ENCODE measurements at places on chromosomes 4 and X.

GRCh38 chr4:105715692-105716278 lies 7.2 kb downstream of the GSTCD start:
- peak; percentile 59 for DNase-seq

GRCh38 chrX:148333989-148334388 lies 166.4 kb upstream of the AFF2 start:
- no peak for DNase-seq

GRCh38 chr4:174595141-174595929 lies 73.0 kb upstream of the HPGD start:
- DNase-seq, result no peak

- DNase-seq, result no peak
These were observed 14.9 kb downstream of the ELF4 start for GRCh38 chrX:130095249-130096030.

- no peak for DNase-seq
These were observed 17.7 kb upstream of the STIM2 start for GRCh38 chr4:26842911-26843310.

DNA sequence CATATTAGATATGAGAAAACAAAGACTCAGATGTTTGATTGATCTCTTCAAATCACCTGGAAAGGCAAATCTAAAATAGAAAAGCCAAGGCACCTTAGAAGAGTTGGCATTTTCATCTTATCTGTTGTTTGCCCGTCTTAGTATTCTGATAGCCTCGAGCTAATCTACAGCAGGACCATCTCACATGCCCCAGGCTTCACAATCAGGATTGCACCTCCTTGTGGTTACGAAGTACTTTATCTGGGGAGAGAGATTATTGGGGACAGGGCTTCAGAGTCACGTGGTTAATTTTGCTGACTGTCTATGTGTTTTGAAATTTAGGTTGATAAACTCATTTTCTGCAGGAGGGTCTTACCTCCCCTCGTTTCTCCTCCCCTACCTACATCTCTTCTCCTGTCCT lies 313.1 kb upstream of the ANXA10 start:
- no peak for DNase-seq

DNA sequence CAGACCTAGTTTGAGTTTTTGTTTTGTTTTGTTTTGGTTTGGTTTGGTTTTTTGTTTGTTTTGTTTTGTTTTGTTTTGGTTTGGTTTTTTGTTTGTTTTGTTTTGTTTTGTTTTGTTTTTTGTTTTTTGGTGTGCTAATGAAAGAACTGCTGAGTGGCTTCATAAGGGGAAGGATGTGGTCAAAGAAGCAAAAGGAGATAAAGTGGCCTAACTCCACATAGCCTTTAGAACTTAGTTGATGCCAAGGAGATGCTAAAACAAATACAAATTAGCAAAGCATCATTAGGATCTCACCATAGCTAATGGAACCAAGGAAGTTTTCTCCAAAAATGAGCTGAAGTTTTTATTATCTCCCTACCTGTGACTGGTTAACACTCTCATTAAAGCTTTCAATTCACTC lies 44.6 kb upstream of the TMEM164 start:
- no peak for DNase-seq

DNA sequence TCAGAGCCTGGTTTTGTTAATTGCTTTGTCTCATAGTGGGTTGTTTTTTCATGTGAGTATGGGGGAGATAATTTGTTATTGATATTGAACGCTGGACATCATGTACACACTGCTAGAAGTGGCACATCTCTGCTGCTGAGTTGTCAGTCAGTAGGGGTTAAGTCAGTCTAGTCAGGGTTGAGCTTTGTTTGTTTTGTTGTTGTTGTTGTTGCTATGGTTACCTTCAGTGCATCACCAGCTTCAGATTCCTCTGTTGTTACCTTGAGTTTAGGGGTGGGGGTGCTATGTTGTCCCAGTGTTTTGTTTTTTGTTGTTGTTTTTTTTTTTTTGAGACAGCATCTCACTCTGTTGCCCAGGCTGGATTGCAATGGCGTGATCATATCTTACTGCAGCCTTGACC lies 9.9 kb downstream of the YIPF6 start:
- no peak for DNase-seq

DNA sequence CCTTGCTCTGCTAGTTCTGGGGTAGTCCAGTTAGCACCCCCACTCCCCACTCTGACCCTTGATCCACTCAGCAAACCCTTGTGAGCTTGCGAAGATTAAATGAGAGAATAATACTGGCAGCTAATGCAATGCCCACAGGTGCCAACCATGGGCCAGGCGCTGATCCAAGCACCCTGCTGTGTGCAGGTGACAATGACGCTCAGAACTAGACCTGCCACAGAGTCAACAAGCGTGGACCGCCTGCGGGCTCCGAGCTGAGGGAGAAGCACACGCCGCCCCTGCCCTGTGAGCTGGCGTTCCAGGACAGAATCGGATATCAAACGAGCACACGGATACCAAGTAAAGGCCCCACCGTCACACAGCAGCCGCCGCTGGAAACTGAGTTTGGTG lies 129.2 kb downstream of the FAM53A start:
- peak; percentile 59 for DNase-seq

GRCh38 chr4:145557720-145558119 lies 61.5 kb upstream of the MMAA start:
- DNase-seq, result peak; percentile 64

GRCh38 chrX:107119283-107119682 lies 661 bp upstream of the RBM41 start:
- no peak for DNase-seq

DNA sequence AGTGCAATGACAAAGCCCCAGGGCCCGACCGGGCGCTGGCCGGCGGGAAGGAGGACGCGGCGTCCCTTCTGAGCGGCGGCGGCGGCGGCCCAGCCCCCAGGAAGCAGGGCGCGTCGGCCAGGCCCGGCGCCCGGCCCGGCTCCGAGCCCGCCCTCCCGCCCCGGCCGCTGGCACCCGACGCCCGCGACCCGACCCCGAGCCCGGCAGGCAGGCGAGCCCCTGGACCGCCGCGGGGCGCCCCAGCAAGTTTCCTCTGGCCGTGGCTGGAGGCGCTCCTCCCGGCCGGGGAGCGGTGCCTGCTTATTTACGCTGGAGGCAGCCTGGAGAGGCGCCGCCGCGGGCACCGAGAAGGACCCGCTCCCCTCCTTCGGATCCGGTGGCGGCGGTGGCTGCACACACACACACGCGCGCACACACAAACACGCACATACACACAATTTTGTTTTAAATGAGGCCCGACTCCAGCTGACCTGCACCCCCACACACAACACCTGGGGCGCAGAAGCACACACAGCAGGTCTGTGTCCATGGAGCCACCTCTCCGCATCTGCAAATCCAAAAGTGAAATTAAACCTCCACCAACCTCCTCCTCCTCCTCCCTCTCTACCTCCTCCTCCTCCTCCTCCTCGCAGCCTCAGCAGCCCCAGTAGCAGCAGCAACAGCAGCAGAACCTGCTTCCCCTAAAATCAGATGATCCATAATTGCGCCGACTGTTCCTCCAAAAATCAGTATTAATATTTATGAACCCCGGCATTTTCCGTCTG lies 669 bp downstream of the IRF2 start:
- DNase-seq, result peak; percentile 56

- DNase-seq, result no peak
These were observed 104.1 kb downstream of the C4orf51 start for GRCh38 chr4:145784036-145784435.

GRCh38 chrX:13142891-13143290 lies 98.5 kb upstream of the FAM9C start:
- DNase-seq, result no peak

DNA sequence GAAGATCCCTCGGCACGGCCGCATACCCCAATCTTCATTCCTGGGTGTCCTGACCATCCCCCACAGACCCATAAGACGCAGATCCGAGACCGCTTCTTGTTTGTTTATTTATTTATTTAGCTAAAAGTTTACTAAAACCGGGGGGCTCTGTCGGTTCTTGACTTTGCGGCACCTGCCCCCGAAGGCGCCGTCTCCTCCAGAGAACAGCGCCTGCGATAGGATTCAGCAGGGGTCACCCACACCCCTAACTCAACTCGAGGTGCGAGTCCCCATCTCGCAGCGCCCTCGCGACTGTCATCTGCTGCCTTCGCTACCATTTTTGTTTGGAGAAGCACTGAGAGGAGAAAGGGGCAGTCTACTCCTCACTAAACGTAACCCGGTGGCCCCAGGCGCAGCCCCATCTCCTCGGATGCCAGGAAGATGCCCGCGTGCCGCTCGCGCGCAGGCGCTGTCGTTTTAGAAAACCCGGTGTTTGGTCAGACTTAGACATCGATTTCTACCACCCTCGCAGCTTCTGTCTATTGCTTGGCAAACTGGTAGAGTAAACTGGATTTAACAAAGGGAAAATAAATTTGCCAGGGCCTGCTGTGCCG lies 18.9 kb upstream of the GPR101 start:
- DNase-seq, result peak; percentile 39

GRCh38 chrX:24782011-24782410 lies 88.3 kb downstream of the POLA1 start:
- peak; percentile 3 for DNase-seq

DNA sequence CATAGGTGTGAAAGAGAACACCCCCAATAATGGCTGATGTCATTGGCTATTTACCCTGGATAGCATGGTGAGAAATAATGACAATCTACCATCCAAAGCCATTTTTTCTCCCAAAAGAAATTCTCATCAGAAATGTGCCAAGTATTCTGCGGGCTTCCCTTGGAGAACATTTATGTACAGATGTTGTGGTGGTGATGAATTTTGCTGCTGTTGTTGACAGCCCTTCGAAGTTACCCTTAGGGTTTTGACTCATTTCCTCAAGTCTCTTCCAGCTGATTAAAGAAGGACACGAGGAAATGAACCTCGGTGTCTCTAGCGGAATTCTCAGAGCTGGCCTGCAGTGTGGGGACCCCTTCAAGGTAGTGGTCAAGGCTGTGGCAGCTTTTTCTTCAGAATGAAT lies 3.4 kb downstream of the KIT start:
- no peak for DNase-seq

DNA sequence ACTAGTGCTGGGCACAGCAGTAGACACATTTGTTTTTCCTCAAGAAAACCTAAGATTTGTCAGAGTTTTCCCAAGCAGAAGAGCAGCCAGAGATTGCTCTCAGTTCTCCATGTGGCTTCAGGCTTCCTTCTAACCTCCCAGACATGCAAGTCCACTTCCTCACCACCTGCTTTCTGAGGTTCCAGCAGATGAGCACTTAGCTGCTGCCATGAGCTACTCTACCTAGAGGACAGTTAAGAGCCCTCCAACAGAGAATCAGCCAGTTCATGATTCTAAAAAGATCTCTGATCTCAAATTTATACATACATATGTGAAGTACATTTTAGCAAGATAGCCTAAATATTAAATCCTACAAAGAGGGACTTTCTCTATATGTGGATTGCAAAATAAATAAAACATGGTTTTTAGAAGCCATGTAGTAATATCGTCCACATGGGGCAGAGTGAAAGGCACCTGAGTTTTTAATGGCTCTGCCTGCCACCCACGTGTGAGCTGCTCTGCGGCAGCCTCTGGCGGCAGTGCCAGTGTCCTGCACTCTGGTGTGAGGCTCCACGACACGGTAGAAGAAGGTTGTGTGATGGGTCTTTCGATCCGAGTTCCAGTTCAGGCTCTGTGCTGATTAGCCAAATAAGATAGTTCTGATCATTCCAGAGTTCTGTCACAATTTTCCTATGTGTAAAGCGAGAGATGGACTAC lies 10.3 kb downstream of the CYP4V2 start:
- peak; percentile 5 for DNase-seq

GRCh38 chrX:111624169-111624568 lies 56.8 kb upstream of the ALG13 start:
- DNase-seq, result no peak

- no peak for DNase-seq
These were observed 38.4 kb downstream of the AREG start for GRCh38 chr4:74483226-74483911.

DNA sequence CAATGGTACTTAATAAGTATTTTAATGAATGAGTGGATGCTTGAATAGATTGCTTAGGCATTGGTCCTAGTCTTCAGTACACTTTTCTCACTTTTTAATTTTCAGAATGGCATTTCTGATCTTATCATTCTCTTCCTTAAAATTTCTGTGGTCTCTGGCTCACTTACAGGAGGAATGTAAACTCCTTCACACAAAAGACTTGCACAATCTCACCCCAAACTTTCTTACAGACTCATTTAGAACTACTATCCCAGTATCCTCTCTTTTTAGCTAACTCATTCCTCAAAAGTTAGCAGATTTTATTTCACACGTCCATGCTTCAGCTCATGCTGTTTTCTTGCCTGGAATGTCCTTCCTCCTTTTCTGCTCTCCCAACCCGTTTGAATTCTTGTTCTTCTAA lies 350.1 kb downstream of the GRXCR1 start:
- no peak for DNase-seq

- DNase-seq, result no peak
These were observed 3.1 kb upstream of the SLBP start for GRCh38 chr4:1715002-1715758.

DNA sequence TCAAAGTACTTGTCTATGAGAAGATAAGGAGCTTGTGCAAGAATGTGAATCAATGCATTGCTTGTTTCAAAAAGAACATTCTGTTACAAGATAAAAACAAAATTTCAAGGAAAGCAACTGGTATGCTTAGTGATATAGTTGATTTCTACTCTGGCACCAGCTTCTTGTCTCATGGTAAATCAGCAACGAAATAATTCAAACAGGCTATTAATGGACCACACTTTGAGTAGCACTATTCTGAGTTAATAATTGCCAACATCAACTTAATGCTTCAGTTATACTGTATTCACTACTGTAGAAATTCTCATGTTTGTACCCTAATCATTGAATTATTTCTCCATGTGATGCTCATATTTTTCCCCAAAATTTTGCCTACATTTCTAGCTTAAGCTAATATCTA lies 252.6 kb downstream of the NDST4 start:
- DNase-seq, result no peak

- DNase-seq, result no peak
These were observed 113.3 kb downstream of the TRAPPC11 start for GRCh38 chr4:183772361-183772760.

GRCh38 chrX:66638591-66639500 lies at the start of gene EDA2R:
Gene EDA2R (minus strand): TSS chrX:66639078. CDS start chrX:66616020, 23,058 bp downstream.
- no peak for DNase-seq

DNA sequence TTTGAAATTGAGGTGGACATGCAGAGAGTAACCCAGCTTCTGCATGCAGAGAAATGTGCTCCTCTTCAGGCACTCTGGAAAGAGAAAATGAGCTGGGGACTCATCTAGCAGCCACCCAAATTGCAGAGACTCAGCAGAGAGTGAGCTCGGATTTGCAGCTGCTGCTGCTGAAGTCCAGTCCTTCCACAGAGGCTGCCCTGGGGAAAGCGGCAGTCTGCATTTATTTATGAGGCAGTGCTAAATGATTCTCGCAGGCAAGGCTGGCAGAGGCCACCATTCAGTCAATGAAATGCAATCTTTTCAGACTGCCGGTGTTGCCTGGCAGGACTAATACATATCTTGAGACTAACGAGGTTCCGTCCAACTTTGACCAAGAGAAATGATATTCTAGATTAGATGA lies 404.8 kb downstream of the NLGN4X start:
- peak; percentile 67 for DNase-seq

- DNase-seq, result no peak
These were observed 3.5 kb downstream of the EDA2R start for GRCh38 chrX:66635360-66635759.

Data from NCI-H69 (cell line).